8988T (cell line): ENCODE measurements at places on chromosomes 12 and 14.

- DNase-seq, result no peak
These were observed 57.2 kb downstream of the LTBP2 start for GRCh38 chr14:74554742-74555362.

DNA sequence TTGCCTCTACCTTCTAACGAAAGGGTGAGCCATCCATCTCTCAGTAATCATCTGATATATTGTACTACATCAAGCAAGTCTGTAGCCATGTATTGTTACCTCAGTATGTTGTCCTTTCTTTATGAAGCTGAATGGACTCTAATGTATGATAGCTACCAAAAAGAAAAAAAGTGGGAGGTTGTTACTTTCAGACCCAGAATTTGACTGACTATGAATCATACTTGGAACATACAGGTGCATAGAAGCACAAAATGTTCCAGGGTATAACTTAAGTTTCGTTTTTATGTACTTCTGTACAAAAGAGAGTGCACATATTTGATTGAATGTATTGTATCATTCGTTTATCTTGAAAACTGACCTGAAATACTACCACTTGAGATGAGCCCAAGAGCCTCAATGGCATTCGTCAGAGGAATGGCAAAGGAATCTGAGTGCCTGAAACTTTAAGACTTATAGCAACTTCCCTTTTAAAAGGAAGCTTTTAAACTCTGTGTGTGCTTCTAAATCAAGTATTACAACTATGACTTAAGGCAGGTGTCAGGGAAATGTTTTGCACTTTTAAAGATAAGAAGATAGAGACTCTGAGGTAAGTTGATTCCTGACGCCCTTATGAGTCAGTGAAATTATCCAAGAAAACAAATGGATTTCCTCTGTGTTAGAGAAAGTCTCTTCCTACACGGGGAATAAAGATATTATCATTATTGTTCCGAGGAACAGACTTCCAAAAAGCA is 951.5 kb downstream of the GALC start:
- no peak for DNase-seq

DNA sequence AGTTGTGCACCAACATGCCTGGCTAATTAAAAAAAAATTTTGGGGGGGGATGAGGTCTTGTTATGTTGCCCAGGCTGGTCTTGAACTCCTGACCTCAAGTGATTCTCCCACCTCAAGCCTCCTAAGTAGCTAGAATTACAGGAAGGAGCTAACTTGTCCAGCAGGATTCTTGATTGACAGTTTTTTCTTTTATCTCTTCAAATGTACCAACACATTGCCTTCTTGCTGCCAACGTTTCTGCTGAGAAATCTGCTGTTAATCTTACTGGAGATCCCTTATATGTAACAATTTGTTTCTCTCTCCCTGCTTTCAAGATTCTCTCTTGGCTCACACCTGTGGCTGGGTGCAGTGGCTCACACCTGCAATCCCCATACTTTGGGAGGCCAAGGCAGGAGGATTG is 22.4 kb upstream of the MARK3 start:
- DNase-seq, result no peak

GRCh38 chr12:50103767-50104321 is at the start of gene GPD1:
GPD1 (plus strand) TSS chr12:50104008; CDS start chr12:50104051, 43 bp downstream.
- no peak for DNase-seq

DNA sequence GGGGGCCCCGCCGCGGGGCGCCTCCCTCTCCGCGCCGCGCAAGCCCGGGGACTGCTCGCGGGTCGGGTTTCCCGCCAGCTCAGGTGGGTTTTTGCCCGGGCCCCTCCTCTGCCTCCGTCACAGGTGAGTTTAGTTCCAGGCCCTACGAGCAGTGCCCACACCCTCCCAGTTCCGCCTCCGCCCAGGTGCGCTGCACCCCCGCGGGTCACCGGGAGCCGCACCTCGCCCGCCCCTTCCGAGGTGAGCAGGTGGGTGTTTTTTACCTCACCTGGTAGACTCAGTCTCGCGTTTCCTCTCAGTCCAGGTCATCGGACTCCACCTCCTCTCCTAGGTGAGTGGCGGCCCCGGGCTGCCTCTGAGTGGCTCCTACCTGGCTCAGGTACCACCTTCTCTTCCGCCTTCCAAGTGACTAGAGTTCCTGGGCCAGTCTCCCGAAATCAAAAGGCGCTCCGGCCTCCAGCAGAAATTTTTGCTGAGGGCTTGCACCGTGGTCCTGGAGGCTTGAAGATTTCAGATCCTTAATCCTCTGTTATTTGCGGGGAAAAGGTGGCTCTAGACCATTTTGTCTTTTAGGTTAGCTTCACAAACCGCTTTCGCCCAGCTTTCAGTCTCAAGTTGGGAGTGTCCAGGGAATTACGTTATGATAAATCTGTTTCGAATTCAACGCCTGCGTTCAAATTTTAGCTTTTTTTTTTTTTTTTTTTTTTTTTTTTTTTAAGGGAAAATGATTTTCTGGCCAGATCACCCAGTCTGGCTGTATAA is at the start of gene TMEM30B:
Gene TMEM30B, minus strand, starts transcription at position 153 of the 762 bp plus-strand sequence. CDS start 191 bp downstream, outside the sequence.
- no peak for DNase-seq

- DNase-seq, result no peak
These were observed 23.6 kb upstream of the KCNH3 start for GRCh38 chr12:49515266-49515665.

- no peak for DNase-seq
These were observed 49.7 kb downstream of the DRAM1 start for GRCh38 chr12:101927036-101927435.

GRCh38 chr12:674272-674781 is 11.1 kb upstream of the NINJ2 start:
- no peak for DNase-seq

GRCh38 chr12:28859551-28859950 is 289.5 kb upstream of the FAR2 start:
- no peak for DNase-seq
